ENCODE measurements at places on chromosomes 7 and 10.

GRCh38 chr10:17793823-17794644 is 15.1 kb upstream of the MRC1 start:
- no peak for DNase-seq

GRCh38 chr7:40983111-40983510 is 719.8 kb downstream of the INHBA start:
- DNase-seq = no peak

DNA sequence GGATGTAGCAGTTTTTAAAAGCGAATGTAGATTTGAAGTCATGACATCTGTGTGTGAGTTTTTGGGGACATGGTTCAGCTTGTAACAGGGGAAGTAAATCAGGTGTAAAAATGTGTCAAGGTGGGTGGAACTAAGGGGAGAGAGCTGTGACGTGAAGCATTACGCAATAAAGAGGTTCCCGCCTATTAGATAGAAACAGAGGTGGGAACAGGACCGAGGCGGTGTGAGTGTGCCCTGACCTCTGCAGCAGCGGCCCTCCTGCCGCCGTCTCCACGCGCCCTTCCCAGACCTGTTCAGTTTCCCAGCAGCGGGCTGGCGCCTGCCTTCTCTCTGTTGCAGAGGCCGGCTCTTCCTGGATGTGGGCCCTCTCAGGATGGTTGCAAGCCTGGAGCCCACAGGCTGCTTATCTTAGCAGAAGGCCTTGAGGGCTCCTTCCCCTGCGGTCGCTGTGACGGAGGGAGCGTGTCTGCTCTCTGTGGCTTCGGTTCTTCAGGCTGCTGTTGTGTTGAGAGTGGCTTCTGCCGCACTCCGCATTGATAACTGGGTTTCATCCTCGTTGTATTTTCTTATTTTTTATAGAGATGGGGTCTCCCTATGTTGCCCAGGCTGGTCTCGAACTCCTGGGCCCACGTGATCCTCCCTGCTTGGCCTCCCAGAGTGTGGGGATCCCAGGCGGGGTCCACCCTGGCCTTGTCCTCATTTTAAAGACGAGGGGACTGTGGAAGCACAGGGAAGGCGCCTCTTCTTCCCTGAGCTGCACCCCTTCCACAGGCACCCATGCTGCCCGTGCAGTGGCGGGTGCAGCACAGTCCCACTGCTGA is 65.0 kb downstream of the DNAJB6 start:
- no peak for DNase-seq

DNA sequence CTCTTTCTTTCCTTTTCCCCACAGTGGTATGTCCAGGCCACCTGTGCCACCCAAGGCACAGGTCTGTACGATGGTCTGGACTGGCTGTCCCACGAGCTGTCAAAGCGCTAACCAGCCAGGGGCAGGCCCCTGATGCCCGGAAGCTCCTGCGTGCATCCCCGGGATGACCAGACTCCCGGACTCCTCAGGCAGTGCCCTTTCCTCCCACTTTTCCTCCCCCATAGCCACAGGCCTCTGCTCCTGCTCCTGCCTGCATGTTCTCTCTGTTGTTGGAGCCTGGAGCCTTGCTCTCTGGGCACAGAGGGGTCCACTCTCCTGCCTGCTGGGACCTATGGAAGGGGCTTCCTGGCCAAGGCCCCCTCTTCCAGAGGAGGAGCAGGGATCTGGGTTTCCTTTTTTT is 2.3 kb upstream of the FSCN3 start:
- no peak for DNase-seq

- DNase-seq = peak; percentile 19
Measured at GRCh38 chr10:115093286-115093775, at the start of gene ATRNL1. TSS of gene ATRNL1 (plus strand) at chr10:115093365. CDS start at chr10:115093751, 386 bp downstream.

DNA sequence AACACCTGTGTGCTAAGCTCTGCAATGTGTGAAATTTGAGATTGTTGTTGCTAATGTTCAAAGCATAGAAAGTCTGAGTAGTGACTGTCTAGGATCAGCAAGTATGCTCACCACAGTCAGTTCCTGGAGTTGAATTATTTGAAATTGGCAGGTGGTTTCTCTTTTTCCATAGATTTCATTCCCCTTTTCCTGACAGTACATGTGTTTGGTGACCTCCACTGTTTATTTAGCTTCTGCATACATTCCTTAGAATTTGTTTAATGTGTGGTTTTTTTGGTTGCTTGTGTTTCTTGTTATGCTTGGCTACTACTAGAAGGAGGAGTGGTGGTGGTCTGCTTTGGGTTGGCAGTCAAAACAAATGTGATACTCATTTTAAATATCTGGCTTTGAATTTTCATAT is 52.3 kb downstream of the FOXP2 start:
- DNase-seq = no peak

GRCh38 chr10:103917302-103918052 is 507 bp downstream of the STN1 start:
- DNase-seq = peak; percentile 35

DNA sequence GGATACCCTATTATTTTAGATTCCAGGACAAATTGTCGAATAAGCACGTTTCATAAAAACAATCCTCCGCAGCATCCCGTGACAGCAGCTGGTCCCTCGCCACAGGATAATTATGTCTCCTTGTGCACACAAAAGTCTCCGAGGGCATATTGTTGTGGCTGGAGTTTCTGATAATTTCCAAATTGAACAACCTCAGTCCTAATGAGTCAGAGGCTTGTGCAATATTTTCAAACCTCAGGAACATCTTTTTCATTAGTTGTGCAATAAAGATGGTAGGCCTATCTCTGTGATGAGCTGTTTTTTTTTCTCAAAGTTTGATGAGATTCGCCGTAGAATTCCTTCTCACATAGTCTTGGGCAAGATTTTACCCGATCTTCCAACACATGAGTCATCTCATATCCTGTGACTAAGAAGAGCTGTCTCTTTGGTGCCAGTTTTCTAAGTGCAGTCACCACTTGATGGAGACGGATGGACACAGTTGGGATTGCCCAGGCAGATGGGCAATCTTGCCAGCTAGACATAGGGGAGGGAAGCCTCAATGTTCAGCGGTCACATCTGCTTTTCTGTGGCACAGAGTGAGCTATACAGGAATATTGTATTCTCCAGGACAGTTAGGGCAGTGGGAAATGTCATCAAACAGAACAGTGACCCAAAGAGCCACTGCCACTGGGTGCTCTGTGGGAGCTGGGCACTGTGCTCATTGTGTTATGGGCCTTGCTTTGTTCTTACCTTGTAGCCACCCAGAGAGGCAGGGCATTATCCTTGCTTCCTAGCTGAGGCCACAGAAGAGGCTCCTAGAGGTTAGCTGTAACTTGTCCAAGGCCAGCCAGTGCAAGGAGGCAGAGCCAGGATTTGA is 7.8 kb downstream of the HTRA1 start:
- DNase-seq = peak; percentile 97

DNA sequence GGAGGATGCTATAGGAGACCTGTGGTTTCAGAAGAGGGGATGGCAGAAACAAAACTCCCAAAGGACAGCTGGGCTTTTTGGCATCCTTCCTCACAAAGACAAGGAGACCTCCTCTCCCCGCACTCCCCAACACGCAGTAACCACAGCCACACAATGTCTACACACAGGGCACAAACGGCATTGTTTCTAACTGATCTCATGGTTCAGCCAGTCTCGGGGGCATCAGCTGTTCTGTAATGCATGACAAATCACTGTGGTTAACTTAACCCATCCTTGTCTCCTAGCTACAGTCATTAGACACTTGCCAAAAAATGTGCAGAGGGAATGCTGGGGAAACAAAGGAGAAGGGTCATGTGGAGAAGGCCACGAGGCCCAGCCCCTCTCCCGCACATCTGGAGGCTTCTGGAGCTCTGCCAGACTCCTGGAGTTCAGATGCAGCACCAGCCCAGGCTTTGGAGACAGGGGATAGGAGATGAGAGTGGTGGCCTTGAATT is 7.6 kb upstream of the ADAMTS14 start:
- DNase-seq = no peak

DNA sequence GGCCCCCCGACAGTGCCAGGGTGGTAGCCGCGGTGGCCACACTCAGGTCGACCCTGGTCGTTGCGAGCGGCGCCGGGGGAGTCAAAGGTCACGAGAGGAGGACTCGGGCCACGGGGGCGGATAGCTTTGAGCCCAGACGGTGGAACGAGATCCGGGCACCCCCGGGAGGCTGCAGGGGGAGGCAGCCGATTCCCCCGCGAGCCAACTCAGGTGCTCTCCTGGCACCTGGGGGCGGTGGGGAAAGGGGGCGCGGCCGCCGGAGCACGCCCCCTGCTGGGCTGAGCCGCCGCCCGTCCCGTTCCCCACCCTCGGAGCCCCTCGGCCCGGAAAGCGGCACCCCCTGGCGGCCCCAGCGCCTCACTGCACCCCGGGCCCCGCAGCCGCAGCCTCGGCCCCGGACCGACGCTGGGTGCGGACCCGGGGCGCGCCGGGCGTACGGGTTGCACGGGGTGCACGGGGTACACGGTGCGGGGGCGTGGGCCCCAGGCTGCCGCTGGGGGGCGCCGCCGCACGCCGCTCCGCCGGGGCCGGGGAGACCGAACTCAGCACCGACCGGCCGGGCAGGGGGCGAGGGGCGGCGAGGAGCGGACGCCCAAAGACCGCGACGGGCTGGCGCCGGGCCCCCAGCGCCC is 521 bp upstream of the NYAP1 start:
- DNase-seq = peak; percentile 73

DNA sequence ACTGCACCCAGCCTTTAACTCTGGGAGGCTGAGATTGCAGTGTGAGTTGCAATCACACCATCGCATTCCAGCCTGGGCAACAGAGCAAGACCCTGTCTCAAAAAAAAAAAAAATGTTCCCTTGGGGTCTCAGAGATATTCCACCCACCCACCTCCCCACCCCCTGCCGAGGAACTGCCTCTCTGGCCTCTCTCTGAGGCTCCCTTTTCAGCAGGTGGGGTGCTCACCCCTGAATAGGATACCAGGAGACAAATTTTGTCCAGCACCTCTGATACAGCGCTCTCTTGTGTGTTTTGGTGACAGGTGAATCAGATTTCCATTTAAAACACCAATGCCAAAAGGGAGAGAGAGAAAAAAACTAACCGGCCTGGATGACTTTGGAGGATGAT is 92.6 kb upstream of the KIF5B start:
- DNase-seq = no peak

GRCh38 chr10:65628493-65629139 is 1297.2 kb upstream of the LRRTM3 start:
- no peak for DNase-seq

DNA sequence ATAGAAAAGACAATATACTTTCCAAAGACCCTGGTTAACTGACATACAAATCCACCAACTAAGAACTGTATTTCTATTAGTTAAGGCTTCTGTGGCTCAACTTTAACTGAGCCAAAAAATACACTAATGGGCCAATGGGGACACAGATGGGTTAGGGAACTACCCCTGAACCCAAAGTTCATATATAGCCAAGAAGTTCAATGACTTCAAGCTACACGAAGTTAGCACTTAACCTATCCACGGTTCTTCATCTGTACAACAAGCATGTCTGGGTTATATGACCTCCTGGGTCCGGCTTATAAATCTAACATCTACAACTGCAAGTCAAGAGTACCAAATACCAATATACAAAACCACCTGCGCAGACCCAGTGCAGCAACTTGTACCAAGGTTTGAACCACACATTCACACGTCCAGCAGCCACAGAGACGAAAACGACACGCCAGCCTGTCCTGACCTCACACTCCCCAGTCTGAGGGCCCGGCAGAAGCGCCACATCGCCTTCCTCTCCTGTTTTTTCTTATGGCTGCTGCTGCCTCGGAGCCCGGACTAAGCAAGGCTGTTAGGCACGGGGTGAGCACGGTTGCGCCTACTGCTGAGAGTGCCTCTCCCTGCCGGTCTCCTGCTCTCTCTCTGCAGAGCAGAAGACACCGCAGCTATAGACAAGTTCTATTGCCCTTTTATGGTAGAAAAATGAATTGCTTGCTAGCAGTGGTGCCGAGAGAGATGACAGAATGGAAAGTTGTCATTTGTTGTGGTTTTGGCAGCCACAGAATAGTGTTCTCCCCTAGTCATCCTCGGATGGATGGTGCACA is 86.3 kb downstream of the RNF216 start:
- peak; percentile 31 for DNase-seq

DNA sequence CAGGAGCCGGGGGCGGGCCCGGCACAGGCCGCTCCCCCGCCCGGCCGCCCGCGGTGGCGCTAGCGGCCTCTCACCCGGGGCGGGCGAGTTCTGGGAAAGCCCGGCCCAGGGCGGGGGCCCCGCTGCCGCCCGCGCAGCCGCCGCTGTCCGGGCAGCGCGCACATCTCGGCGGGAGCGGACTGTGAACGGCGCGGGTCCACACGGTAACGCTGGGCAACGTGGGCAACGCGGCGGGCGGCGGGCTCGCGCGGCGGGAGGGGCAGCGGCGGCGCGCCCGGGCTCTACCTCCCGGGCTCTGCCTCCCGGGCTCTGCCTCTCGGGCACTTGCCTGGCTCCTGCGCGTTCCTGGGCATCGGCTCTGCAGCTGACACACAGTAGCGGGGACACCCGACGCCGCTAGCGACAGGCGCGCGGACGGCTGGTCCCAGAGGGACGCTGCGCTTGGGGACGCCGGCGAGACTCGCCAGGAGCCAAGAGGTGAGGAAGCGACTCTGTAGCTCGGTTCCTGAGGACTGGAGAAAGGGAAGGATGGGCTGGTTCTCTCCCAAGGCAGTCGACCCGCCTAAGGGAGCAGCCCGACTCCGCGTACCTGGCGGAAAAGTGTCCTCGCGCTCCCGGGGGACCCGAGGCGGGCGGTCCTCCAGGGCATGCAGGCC is at the start of gene PLCE1:
Gene PLCE1, plus strand, starts transcription at position 150 of the 656 bp plus-strand sequence. CDS start 37,116 bp downstream, outside the sequence.
- peak; percentile 60 for DNase-seq

DNA sequence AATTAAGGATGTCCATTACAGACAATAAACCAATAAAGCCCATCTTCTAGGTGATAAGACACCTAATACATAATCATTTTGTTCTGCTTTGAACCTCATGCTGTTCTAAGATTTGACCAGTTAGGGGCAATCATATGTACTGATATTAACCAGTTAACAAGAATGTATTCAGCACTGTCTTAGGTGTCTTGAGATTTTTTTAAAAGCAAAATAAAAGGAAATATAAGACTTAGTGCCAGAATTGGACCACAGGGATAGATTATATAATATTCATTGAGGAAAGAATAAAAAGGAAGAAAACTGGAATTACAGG is 32.0 kb downstream of the IMMP2L start:
- DNase-seq = no peak

DNA sequence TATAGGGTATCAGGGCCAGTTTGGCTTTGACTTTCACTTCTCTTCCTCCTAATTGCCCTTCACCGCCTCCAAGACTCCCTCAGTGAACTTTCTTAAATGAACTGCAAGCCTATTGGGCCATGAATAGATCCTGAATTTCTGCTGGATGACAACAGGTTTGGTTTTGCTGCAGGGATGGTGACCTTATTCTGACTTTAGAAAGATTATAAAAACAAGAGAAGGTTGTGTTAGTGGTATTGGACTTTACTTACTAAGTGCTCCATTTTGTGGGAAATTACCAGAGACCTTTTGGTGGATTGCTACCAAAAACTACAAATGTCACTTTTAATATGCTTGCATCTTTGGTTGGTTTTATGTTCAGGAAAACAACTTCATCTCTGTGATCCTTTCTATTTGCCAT is 11.5 kb upstream of the LIPA start:
- DNase-seq = no peak

- peak; percentile 58 for DNase-seq
Measured at GRCh38 chr10:91520661-91521060, 110.5 kb downstream of the HECTD2 start.

All from suppressor macrophage treated with lipopolysaccharide for 1 hour (primary cell).